Activated naive CD4-positive, alpha-beta T cell treated with anti-CD3 and anti-CD28 coated beads, Interleukin-2, amount 50 U/mL, for 72 hours (primary cell): ENCODE measurements at places on chromosomes 5 and 9.
A peak's percentile ranks its signal among the peaks of the same experiment; 100 is the strongest.

- DNase-seq: no peak
Measured at GRCh38 chr9:18980189-18980588, 52.8 kb downstream of the SAXO1 start.

- DNase-seq: no peak
Measured at GRCh38 chr9:127078988-127079387, 43.4 kb downstream of the ANGPTL2 start.

- DNase-seq: no peak
Measured at GRCh38 chr9:127501821-127502343, 50.6 kb downstream of the LRSAM1 start.

DNA sequence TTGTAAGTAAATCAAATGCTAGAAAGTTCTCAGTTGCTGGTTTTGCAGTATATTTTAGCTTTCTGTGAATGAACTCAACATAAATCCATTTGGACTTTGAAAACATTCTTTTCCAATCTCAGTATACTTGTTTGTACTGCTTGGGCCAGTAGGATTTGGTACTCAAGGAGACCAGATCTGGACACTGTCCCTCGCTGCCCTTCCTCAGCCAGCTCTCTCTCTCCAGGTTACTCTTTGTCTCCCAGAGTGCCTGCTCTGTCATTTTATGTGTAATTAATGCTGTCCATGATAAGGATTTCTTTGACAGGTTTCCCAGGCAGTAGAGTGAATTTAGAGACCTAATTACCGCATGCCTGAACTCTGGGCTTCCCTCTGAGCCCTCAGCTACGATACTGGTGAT lies 344.6 kb upstream of the SGCD start:
- DNase-seq: no peak

- peak; percentile 35 for DNase-seq
Measured at GRCh38 chr5:1817261-1818043, 16.2 kb downstream of the NDUFS6 start.

DNA sequence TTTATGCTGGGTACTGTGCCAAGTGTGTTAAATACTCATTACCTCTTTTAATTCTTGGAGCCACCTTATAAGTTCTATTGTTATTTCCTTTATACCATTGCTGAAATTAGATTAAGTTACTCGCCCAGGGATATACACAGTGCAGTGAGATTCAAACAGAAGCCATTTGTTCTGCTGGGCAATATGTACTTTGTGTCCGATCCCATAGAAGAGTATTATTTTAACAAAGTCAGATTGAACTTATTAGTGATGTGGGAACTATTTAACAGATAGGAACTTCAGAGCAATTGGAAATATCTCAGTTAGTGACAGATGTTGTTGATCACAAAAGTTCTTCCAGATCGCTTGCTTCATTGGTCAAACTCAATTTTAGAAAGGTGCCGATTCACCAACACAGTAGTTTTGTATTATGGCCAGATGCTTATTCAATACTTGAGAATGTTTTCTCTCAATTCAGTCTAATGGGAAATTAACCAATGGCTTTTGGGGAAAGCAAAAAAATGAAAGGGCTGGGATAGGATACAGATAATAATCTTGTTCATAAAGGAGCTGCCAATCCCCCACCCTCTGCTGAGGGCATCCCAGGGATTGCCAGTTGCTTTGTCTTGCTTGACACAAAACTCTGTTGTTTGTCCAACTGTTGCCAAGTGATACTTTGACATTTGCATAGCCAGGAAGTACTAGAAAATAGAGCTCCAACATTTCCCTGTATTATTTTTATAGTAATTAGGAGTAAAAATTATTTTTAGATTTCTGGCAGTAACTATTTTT lies 94.8 kb upstream of the SEMA6A start:
- DNase-seq: no peak

GRCh38 chr9:20569525-20569924 lies 52.8 kb downstream of the MLLT3 start:
- DNase-seq: no peak

DNA sequence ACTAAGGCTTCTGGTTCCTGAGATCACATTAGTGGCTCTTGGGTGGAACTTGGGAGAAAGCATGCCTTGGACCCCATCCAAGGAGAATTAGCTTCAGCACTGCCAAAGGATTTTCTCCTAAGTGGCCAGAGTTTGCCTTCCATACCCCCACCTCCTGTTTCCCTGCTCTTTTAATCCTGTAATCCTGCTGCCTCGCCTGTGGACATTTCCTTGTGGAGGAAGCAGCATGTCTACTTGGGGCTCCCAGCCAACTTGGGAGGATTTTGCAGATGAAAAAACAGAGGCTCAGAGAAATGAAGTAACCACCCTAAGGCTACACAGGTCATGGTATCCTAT lies 1.6 kb downstream of the ARSI start:
- no peak for DNase-seq

DNA sequence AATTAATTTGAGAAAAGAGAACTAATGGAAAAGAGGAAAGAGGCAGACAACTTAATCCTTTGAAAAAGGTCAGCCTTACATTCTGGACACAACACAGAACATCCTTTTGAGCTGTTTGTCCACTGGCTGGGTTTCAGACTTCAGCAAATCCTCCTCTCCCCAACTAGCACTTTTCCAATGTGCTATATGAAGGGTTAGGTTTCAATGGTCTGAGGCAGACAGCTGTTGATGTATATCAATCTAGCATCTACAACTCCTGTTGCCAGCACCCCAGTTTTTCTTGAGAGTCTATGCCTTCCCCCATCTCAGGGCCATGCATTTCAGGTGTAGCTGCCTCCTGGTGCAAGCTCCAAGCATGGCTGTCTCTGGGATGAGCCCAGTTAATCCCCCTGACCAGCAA lies 174.2 kb downstream of the TRIM32 start:
- no peak for DNase-seq

DNA sequence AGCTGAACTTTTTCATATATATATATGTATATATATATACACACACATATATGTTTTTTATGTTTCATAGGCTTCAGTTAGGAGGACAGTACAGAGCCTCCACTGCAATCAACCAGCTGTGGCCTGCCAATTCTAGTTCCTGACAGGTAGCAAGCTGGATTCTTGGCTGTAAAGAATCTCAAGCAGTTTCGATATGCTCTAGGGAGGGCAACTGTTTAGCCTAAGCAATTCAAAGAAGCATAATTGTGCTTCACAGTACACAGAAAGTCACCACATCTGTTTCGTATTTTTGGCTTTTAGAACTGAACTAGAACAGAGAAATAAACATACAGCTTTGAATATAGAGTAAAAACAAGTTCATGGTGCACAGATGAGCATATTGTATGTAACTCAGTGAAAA lies 152.4 kb upstream of the ARRDC3 start:
- no peak for DNase-seq

DNA sequence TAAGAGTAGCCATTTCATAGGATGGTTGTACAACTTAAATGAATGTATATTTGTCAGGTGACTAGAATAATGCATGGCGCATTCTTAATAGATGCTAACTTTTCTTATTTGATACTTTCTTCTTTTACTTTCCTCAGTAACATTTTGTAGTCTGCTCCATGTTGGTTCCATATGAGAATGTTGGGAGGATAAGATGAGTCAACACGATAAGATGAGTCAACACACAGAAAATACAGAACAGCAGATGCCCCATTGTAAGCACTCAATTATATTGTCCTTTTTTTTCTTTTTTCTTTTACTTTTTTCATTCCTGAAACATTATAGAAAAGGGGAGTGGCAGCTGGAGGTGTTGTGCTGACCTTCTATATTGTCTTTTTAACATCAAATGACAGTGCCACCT lies 92.3 kb upstream of the SPATA31C2 start:
- DNase-seq: no peak

- DNase-seq: no peak
Measured at GRCh38 chr9:26863074-26863473, 29.5 kb downstream of the CAAP1 start.

DNA sequence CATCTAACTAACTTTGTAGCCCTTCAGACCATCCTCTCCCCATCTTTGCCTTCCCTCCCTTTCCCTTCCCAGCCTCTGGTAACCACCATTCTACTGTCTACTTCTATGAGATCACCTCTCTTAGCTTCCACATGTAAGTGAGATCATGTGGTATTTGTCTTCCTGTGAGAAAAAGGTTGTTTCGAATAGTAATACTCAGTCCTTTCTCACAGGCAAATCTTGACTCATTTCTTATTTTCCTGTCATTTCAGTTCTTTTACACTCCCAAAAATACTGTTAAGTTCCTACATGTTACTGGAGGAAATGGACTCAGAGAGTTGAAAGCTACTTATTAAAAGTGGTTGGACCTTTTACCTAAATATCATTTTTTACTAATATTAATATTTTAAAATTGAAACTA lies 82.1 kb downstream of the SLF1 start:
- DNase-seq: no peak

GRCh38 chr5:110265162-110265561 lies 461.3 kb downstream of the TMEM232 start:
- DNase-seq: no peak

DNA sequence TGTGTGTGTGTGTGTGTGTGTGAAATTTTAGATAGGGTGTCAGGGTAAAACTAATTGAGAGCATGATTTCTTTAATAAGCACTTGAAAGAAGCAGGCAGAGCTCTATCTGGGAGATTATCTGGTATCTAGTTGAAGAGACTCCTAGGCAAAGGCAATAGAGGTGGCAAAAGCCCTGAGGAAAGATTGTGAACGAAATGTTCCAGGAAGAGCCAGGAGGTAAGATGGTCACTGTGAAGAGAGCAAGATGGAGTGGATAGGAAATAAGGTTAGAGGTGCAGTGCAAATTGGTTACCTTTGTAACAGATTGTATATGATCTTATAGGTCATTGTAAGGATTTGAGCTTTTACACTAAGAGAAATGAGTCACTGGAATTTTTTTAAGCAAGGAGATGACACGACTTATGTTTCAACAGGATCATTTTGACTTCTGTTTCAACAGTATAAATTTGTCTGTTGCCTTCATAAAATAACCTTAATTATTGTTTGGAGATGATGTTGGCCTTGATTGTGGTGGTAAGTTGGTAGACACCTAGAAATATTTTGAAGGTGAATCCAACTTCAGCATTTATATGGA lies 239.6 kb downstream of the PARP8 start:
- no peak for DNase-seq

DNA sequence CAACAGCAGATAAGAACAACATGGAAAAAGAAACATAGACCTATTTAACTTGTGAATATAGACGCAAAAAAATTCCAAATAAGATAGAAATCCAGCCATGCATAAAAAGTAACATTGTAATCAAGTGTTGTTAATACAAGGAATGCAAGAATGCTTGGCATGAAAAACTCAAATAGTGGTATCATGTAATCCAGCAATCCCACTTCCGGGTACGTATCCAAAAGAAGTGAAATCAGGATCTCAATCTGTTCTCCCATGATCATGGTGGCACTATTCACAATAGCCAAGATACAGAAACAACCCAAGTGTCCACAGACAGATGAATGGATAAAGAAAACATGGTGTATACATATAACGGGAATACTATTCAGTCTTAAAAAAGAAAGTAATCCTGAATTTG lies 437.4 kb downstream of the ARHGEF28 start:
- DNase-seq: no peak

- DNase-seq: no peak
Measured at GRCh38 chr9:97774673-97775072, 77.5 kb upstream of the XPA start.

DNA sequence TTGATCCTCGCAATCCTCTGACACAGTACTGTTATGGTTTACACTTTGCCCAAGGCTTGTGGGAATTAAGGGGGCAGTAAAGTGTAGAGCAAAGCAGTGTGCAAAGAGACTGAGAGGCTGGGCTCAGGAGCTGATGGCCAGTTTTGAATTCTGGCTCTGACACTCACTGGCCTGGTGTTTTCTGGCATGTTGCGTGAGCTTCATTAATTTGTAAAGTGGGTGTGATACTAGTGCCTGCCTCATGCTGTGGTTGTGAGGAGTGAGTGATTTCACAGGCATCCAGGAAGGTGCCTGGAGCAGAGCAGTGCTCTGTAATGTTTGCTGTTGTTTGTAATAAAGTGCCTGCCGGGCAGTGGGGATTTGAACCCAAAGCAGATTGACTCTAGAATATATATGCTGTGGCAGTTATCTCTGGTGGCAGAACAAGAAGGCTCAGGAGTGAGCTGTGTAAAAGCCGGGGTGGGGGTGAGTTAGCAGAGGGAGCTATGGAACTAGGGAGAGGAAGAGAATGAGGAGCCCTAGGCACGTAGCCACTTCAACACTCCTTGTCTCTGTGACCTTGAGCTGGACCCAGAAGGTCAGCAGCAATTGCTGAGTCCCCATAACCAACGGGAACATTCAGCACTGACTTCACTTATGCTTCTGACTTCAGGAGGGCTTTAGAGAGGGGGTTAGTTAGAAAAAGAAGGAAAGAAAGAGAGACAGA lies 108.5 kb downstream of the DOCK2 start:
- no peak for DNase-seq

DNA sequence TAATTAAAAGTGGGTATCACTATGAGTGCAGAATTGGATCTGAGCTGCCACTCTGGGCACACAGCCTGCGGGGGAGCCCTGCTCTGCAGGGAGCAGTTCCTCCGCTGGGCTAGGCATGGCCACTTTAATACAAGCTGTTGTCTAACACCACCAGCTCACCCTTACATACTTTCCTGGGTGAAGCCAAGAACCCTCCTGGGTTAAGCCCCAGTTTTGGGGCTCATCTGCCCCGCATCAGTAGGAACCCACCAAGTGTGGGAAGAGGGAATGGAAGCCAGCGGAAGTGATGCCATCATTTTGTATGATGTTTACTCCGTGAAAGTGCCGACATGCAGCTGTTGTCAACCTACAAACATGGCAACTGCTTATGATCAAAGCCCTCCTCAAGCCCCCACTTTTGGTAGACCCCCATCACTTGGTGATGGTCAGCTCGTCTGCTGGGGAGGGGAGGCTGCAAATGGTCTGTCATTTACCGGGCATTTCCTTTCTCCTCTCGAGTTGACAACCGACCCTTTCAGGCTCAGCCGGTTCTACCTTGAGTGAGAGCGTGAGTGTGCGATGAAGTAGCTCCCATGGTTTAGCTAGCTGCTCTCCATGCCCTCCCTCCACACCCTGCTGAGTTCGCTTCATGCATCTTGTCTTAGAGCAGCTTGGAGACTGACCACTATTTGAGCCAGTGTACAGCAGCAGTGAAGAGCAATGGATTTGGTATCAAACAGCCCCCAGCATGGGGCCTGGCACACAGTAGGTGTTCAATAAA lies 95.3 kb upstream of the IER5L start:
- DNase-seq: no peak
